Activated CD4-positive, alpha-beta T cell treated with anti-CD3 and anti-CD28 coated beads for 48 hours (primary cell): ENCODE measurements at places on chromosomes 12 and 14.
A peak's percentile ranks its signal among the peaks of the same experiment; 100 is the strongest.

DNA sequence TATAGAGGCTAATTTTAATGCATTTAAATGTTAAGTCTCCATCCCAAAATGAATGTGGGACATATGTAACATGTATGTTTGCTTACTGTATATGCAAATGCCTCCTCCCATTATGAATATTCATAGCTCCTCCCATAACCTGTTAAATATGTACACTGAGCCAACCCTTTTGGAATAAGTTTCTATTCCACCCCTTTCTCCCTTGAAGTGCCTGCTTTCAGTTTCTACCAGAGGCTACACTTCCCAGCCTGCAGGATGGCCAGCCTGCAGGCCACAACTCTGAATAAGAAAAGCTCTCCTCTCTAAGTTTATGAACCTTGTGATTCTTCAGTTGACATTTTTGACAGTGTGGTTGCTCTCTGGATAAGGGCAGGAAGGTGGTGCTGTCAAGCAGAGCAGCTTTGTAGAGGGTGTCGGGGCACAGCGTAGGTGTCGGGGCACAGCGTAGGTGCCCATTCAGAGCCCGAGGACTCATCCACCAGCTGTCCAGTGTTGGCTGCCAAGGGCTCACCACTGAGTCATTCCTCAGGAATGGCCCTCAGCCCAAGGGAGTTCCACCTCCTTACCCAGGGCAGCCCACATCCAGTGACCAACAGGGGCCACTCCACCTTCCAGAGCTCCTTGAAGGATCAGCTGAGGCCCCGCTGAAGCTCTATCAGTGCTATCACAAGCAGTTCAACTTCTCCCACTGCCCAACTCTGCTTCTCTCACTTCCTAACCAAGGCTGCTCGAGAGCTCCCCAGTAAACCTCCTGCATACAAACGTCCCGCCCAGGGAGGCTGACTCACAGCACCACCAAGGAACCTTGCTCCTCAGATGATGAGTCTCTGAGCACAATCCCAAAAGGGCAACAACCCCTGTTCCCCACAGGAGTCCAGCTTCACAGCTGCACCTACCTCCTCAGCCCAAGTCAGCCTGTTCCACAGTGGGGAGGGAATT, 31.4 kb downstream of the VWF start:
- no peak for DNase-seq

GRCh38 chr14:50668826-50669143, 679 bp upstream of the SAV1 start:
- no peak for DNase-seq

DNA sequence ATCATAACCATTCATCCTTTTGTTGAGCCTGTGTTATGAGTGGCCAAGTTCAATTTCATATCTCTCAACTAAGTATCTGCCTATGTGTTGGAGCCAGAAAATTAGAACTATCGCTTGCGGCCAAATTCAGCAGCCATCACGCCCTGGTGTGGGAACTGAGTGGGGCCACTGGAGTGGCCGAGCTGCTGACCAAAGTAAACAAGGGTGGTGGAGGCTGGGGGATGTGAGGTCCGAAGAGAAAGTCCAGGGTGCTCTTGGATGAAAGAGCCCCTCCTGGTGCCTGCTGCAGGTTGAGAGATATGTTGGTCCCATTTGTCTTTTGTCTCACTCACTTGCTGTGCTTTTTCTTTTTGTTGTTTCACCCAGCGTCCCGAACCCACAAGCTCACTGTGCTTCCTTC, 14.9 kb downstream of the ADGRD1 start:
- no peak for DNase-seq

- no peak for DNase-seq
Observed at GRCh38 chr12:53652366-53652765, 23.5 kb downstream of the ATP5MC2 start.

- no peak for DNase-seq
Observed at GRCh38 chr14:66395300-66395699, 90.9 kb upstream of the CCDC196 start.

- DNase-seq: no peak
Observed at GRCh38 chr12:101047652-101048051, 162.4 kb downstream of the SLC5A8 start.

DNA sequence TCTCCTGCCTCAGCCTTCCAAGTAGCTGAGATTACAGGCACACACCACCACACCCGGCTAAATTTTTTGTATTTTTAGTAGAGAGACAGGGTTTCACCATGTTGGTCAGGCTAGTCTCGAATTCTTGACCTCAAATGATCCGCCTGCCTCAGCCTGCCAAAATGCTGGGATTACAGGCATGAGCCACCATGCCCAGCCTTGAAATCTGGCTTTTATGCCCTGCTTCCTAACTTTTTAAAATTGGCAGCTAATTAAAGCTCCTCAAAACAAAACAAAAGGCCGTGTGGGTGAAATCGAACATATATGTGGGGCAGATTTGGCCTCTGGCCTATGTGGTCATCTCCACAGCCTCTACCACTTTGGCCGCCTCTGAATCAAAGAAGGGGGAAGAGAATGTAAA, 37.9 kb downstream of the KCTD10 start:
- no peak for DNase-seq

DNA sequence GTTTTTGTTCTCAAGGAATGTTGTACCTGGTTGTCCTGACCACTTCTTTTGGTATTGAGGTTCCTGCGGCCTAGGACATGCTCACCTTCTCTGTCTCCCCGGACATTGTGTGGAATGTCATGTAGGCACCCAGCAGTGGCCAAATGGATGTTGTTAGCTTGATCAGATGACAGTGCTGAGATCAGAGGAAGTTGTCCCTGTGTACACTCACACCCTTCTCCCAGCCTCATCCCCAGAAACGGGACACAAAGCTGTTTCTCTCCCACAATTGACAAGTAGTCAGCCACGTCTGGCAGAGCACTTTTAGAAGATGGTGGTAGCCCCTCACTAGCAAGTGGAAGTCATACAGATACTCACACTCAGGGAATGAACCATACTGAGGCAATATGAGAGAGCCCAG, 3.0 kb downstream of the PLEKHH1 start:
- no peak for DNase-seq

GRCh38 chr12:55679691-55680090, 28.0 kb downstream of the ITGA7 start:
- no peak for DNase-seq

DNA sequence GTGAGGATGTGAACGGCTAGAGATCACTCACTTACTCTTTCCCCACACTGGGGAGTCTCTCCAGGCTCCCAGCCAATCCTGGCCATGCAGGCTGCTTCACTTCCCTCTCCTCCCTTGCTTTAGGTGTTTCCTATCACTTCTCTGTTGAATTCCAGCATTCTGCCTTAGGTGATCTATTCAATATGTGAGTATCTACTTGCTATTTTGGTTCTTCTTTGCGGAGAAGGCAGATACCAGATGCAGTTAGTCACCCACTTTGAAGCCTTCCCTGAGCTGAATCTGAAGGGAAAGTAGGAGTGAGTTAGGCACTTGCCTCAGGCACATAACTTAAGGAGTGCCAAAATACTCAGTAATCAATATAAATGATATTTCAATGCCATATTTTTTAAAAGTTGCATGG, 36.0 kb upstream of the FAR2 start:
- no peak for DNase-seq

DNA sequence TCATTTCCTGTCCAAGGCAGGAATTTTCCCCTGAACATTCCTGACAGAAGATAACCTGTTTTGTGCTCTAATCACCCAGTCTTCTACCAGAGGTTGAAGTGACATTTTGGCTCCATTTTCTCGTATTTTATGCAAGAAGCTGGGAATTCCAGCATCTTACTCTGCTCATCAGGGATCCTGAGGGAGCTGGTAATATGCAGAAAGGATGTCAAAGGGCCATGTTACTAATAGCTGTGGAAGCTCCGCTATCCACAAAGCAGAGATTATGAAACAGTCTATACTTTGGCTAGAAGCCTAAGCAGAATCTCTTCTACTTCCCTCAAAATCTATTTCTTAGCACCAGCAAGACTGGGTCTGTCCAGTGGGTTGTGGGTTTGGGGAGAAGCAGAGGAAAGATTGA, 613.0 kb downstream of the DIO2 start:
- DNase-seq: no peak

- DNase-seq: peak; percentile 25
Observed at GRCh38 chr12:123995023-123995748, 22.2 kb downstream of the ZNF664 start.

DNA sequence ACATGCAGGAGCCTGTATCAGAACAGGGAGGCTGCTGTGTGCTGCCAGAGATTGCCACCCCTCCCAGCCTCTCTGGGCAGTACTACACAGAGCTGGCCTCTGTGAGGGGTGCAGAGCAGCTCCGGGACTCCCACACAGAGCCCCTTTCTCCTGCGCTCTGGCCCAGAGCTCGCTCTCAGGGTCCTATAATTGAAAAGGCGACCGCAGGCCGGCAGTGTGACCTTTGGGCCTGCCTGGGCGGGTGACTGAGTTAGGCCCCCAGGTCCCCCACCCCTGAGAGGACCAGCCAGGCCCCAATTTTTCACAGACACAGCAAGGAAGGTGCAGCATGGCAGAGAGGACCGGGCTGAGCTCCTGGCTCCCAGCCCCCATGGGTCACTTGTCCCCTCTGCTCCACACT, 136.4 kb downstream of the ZFP36L1 start:
- DNase-seq: no peak

GRCh38 chr14:95838862-95839261, 37.8 kb upstream of the TUNAR start:
- DNase-seq: no peak

GRCh38 chr14:72617391-72618031, 276.4 kb downstream of the DPF3 start:
- no peak for DNase-seq

DNA sequence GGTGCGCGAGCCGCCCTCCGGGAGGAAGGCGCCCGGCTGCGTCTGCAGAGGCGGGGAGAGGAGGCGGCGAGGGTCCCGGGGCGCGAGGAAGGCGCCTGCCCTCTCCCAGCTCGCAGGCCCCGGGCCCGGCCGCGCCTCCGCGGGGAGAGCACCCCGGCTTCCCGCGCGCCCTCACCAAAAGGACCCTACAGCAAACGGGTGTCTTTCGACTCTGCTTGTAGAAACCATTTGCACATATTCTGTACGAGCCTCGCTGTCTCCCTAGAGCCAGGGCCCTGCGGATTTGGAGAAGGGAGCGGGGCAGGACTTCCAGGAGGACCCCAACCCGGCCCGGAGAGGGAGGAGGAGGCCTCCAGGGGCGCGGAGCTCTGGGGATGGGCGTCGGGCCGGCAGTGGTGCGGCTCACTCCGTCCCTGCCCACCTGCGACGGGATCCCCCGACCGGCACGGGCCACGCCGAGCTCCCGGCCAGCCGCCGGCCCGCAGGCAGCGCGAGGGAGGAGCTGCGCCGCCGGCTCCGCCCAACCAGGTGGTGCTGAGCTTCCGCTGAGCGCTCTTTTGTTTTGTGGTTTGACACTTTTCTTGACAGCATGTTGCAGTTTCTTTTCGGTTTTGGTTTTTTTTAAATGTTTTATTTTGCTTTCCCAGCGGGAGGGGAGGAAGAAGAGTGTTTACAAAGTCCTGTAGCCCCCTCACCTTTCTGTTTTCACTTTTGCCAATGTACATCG, 103.3 kb upstream of the FKBP4 start:
- peak; percentile 61 for DNase-seq
